ENCODE measurements at places on chromosomes 12 and 14.

DNA sequence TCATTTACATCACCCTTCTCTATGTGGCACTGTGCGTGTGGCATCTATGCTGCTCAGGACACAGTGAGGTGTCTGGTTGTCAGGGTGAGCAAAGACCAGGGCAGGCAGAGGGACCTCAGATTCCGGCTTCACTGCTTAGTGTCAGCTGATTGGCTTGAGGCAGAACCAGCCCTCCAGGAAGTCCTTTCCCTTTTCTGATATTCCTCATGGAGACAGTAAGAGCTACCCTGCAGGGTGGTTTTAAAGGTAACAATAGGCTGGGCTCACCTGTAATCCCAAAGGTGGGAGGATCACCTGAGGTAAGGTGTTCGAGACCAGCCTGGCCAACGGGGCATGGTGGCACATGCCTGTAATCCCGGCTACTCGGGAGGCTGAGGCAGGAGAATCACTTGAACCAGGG is 129.3 kb upstream of the AMIGO2 start:
- no peak for DNase-seq

GRCh38 chr14:69260190-69260860 is 367 bp downstream of the GALNT16 start:
- DNase-seq, result no peak

DNA sequence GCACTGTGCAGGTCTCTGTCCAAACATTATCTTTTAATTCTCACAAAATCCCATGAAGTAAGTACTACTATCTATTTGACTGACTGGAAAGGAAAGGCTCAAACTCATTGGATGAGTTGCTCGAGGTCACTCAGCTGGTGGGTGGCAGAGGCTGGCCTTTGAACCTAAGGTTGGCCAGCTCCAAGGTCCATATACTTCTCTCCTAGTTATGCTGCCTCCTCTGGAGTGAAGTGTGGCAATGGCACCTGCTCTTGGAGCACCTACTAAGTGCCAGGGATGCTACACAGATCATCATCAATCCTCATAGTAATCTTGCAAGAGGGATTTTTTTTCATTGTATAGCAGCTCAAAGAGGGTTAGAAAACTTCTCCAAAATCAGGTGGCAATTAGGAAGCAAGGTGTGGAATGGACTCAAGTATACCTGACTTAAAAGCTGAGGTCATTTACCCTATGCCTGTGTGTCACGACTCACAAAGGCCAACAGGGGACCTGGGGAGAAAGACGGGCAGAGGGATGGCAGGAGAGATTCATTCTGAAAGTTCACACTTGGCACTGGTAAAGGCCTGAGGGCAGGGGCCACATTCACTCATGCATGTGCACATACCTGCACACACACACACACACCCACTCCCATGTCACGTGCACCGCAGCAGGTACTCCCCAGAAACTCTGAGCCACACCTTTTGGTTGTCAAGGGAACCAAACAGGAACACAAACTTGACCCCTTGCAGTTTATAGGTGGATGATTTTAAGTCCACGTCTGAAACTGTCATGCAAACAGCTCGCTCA is 146.4 kb downstream of the FOXN3 start:
- no peak for DNase-seq

- no peak for DNase-seq
Observed at GRCh38 chr12:53044052-53044581, 5.7 kb upstream of the TNS2 start.

GRCh38 chr12:26467351-26467750 is 272.0 kb downstream of the SSPN start:
- no peak for DNase-seq

GRCh38 chr14:67722293-67722692 is 20.6 kb downstream of the RDH12 start:
- DNase-seq, result no peak

GRCh38 chr14:95290871-95291431 is 28.8 kb downstream of the CLMN start:
- no peak for DNase-seq

GRCh38 chr12:128792398-128792797 is 31.4 kb downstream of the SLC15A4 start:
- DNase-seq, result no peak

DNA sequence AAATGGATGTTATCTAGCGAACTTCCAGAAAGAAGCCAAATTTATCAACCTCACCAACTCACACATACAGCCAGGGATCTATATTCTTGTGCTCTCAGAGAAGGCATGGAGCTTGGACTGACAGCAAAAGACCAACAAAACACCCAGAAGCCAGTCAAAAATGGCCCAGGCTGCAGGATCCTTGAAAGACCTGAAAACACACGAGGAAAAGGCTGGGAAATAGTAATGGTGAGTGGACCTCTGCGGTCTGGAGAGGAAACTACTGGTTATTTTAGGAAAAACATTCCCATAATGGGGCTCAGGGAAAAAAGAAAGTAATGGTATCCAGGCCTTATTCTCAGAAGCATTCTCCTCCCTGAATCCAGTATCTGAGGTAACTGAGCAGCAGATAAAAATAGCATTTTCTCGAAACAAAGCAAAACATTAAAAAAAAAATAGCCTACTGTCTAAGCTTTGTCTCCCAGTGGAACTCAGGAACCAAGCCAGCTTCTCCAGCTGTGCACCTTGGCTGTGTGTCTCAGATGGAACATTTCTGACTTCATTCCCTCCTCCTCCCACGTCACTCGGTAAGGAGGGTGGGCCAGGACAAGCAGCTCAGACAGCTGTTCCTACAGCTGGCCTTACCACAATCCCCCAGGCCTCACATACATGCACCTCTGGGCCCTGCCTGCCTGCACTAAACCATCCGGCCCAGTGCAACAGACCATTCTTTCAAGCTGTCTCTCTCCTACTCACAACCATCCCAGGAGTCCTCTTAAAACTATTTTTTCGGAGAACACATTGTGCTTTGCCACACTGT is 249.9 kb downstream of the DAD1 start:
- DNase-seq, result no peak

DNA sequence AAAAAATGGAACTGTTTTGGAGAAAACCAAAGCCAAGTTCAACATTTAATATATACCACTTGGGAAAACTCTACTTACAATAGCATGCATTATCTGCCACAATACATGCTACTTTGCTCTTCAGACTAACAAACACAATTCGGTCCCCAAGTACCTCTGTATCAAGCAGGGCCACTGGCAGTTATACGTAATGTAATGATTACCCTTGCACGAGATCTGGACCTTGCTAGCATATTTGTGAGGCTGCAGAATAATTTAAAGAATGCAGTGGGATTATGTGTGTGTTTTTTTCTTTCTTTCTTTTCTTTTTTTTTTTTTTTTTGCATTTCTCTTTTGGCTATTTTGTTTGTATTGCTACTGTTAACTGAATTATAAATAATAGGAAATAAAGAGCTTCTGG is 22.8 kb upstream of the PYGL start:
- DNase-seq, result no peak

GRCh38 chr12:30457621-30458289 is 237.9 kb downstream of the IPO8 start:
- DNase-seq, result peak; percentile 56

DNA sequence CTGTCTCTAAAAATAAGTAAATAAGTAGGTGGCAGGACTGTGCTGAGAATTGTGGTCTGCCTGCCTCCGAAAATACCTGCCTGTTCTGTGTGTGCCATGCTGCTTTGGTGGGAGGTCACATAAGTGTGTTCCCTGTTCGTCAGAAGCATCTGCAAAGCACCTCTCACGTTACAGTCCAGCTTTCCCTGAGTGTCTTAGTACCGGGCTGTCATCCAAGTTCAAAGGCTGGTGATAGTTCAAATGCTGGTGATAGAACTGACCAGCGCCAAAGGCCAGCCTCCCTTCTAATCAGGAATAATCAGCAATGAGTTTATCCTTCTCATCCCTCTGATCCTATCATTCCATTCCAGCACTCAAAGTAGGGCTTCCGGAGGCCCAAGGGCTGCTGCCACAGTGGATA is 5.6 kb downstream of the CABP1 start:
- DNase-seq, result no peak

DNA sequence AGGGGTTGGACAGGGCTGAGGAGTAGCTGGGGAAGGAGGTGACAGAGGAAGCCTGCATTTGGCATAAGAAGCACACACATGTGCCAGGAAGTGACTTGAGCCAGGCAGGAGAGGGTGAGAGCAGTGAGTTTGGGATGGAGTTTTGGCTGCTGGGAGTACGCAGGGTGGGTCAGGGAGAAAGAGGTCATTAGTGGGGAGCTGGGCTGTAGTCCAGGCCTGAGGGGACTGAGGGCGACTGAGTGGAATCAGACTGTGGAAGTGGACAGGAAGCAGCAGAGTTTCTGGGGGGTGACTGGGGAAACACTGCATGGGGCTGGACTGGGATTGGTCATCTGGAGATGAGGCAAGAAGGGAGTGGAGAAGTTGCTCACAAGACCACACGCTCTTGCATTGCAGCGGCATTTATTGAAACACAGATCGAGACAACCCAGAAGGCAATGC is 7.6 kb downstream of the KRT85 start:
- DNase-seq, result no peak

- DNase-seq, result no peak
Observed at GRCh38 chr12:6037459-6037858, 87.0 kb downstream of the VWF start.

DNA sequence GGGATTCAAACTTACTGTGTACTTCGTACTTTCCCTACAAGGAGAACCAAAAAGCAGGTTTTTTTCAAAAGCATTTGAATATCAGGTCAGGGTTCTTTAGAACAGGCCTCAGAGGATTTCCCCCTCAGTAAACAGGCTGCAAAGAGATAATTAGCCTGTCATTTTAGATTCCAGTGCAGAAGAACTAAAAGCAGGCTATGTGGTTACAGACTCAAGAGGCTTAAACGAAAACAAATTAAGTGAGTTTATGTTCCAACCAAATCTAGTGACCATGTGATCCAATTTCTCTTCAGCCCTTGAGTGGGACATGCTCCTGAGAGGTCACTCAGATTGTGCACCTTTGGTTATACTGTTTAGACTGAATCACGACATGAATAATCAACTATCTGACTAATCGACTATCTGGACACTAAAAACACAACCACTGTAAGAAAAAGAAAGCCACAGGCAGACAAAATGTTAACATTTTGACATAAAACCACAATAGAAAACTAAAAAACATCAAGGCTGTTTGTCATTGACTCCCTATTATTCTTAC is 4.5 kb downstream of the TMED8 start:
- DNase-seq, result no peak

GRCh38 chr12:2187195-2187945 is 134.6 kb downstream of the CACNA1C start:
- no peak for DNase-seq

- DNase-seq, result no peak
Observed at GRCh38 chr14:99720941-99721791, 37.1 kb downstream of the CYP46A1 start.

Data from NCI-H226 (cell line).